ENCODE measurements at places on chromosomes 12 and 14.

GRCh38 chr12:9813821-9814798 lies 13.2 kb upstream of the KLRF1 start:
- DNase-seq = peak; percentile 93

- no peak for DNase-seq
These were observed 11.4 kb downstream of the RIOX1 start for GRCh38 chr14:73502017-73502619.

DNA sequence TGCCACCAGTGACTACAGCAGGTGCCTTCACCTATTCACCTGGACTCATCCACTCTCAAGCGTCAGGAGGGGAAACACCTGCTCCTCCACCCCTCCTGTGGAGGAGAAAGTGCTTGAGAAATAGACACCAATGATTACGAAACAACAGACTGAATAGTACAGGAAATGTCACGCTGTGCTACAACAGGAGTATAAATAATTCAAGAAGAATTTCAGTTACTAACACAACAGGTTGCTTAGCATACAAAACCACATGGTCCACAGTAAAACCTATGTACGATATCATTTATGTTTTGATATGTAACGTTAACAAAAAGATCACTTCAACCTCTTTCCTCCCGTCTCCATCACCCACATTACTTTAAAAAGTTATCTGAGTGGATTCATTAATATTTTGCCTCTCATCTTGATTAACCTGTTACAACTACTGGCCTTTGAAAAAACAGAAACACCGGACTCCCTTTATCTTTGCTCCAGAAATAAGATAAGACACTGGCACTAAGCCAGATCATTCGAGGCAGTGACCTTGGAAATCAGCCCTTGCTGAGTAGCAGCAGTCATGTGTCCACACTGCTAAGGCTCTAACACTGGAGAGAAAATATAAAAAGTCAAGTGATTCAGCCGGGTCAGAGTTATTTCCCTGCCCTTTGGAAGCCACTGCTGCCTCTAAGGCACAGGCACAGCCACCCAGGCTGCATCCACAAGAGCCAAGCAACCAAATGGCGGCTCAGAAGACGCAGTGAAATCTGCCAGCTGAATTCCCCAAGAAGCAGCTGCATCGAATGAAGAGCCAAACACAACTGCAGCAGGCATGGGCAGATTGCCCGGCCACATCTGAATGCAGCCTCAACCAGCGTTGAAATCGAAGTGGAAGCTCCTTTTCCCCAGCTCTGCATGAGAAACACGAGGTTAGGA lies 40.9 kb downstream of the NT5DC3 start:
- DNase-seq = no peak

GRCh38 chr12:121934309-121934664 lies 15.9 kb downstream of the CFAP251 start:
- no peak for DNase-seq

GRCh38 chr14:51006781-51007211 lies 62.5 kb upstream of the PYGL start:
- no peak for DNase-seq

- no peak for DNase-seq
These were observed 94.3 kb downstream of the OTX2 start for GRCh38 chr14:56715938-56716337.

GRCh38 chr12:6165395-6165794 lies 34.8 kb upstream of the CD9 start:
- no peak for DNase-seq

DNA sequence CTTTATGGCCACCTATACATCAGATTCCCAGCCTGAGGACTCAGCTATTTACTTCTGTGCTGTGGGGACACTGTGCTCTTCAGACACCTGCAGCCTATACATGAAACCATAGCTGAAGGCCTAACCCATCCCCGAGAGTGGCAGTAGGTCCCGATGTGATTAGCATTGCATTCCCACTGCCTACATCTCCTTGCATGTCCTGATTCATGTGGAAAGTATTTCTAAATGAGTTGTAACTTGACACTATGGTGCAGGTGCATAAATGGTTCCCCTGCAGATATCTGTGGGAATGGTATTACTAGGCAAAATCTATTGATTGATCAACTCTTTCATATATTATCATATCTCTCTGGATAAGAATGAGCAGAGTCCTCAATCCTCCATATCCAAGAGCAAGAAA lies 433.5 kb downstream of the DAD1 start:
- DNase-seq = no peak

DNA sequence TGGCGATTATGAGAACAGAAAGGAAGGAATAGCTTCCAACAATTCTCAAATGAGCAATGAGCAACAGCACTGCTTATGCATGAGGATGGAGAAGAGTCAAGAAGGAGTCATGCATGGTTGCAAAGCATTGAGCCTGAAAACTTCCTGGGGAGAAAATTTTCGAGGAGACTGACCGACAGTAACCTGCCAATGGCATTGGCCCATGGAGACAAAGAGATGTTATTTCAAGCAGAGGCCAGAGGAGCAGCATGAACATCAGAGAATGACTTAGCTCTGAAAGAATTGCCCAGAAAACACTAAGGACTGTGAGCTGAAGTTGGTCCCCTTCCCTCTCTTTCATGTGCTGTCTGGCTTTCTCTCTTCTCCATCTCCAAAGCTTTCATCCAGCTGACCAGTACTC lies 343.4 kb downstream of the ADAMTS20 start:
- DNase-seq = no peak

GRCh38 chr12:124655048-124655697 lies 87.8 kb upstream of the NCOR2 start:
- DNase-seq = no peak

DNA sequence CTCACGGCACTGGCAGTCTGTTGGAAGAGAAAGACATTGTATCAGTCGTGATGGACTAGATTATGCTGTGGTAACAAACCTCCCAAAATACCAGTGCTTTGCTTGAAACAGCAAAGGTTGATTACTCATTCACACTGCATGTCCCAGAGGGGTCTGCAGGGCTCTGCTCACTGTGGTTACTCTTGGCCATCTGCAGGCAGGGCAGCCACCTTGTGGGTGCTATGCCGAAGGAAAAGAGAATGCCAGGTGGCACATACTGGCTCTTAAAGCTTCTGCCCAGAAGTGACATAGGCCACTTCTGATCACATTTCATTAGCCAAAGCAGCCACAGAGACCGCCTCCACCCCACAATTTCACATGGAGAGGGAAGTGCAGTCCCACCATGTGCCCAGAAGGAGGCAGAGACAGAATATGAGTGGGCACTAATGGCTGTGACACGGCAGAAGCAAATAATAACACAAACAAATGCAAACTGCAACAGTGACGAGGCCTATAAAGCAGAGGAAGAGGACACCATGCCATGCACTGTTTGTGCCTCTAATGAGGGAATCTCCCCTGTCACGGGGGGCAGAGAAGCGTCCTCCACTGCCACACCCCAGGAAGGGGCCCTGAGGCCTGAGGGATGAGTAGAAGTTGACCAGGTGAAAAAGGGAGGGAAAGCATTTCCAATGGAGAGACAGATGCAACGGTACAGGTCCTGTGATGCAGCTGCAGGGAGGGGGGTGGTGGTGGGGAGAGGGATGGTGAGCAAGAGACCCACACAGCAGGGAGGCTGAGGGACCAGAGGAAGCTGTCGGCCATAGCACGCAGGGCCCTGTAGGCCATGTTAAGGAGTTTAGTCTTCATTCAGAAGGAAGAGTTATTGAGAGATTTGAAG lies 51.7 kb upstream of the KICS2 start:
- DNase-seq = peak; percentile 11

GRCh38 chr14:24818058-24818822 lies 184.2 kb upstream of the GZMB start:
- no peak for DNase-seq

- DNase-seq = no peak
These were observed 5.2 kb downstream of the KRT4 start for GRCh38 chr12:52808573-52809160.

DNA sequence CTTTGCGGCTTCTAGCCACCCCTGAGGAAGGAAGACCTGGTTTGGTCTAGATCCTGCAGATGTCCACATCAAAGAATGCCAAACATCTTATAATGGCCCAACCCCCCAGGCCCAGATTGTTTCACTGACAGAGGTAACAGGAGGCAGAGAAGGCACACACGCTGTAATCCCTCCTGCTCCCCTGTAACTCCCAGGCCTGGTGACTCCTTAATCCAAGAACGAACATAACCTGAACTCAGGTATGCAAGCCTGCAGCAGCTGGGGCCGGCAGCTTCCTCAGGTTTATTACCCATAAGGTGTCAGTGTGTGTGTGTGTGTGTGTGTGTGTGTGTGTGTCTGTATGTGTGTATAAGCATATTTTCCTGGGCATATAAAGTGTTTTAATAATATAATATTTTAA lies 52.7 kb downstream of the ERH start:
- no peak for DNase-seq

DNA sequence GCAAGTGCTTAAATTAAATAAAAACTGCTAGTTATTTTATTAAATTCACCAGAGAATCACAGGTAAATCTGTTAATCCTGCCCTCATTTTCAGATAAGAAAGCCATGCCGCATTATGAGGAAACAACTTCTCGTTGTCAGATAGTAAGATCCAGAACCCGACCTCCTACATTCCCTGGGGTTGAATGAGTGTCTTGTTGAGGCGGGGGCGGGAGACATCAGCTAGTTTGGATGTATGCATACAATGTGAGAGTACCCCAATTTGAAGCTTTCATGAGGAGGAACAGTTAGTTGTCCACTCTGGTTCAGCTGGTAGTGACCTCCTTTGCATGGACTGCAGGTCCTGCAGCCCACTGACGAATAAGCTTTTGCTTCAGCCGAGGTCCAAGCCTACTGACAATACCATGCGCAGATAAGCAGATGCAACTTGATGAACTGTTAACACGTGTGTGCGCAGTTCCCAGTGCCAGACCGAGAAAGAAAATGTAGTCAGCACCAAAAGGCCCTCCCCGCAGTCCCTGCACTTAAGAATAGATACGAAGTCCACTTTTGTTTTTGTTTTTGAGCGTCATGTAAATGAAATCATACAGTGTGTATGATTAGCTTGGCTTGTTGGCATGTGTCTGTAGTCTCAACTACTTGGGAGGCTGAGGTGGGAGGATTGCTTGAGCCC lies 34.9 kb downstream of the EVL start:
- DNase-seq = no peak

DNA sequence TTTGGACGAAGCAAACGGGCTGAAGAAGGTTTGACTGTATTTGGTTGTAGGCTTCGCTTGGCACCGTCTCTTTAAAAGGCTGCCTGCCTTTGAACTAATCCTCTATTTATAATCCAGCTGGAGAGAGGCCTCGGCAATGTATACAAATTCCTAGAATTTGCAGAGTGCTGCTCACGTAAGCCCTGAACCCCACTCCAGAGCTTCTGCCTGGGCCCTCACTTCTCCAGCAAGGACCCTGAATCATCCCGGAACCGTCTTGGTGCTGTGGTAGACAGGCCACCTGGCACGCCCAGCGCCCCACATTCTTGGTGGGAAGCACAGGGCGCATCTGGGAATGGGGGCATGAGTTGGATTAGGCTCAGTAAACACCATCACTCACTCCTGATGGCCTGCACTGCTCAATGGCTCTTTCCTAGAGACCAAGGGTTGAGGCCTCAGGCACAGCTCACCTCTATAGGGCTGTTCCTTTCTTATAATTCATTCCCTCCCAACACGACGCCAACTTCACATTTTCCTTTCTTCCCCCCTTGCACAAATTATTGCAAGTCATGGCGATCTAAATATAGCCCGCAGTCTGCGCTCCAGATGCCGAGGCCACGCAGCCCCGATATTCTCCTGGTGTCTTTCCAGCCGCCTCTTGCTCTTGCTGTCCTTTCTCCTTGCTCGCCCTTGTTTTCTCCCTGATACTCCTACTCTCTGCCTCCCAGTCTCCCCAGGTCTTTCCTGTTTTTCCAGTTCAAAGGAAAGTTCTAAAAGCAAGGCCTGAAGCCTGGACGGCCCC lies 141.0 kb downstream of the ZFP36L1 start:
- DNase-seq = no peak

DNA sequence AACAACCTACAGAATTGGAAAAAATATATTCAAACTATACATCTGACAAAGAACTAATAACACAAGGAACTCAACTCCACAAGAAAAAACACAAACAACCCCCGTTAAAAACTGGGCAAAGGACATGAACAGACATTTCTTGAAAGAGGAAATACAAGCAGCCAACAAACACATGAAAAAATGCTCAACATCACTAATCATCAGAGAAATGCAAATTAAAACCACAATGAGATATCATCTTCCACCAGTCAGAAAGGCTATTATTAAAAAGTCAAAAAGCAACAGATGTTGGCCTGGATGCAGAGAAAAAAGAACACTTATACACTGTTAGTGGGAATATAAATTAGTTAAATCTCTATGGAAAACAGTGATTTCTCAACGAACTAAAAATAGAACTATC lies 82.6 kb upstream of the CCDC91 start:
- no peak for DNase-seq

DNA sequence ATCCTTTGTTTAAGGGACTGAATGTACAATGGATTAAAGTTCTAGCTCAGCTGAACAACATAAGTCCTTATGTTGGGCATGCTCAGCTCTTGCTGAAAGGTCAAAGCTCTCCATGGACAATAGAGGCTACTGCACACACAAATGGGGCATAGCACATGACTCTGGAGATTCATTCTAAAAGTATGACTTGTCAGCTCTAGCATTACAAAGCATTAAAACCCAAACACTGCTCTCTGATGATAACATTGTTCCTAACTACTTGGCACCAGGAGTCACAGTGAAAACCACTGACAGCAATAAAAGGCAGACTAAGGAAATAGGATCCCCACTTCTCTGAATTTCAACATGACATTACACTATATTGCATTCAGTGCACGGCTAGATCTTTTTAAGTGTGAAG lies 21.9 kb upstream of the FSCB start:
- DNase-seq = no peak

DNA sequence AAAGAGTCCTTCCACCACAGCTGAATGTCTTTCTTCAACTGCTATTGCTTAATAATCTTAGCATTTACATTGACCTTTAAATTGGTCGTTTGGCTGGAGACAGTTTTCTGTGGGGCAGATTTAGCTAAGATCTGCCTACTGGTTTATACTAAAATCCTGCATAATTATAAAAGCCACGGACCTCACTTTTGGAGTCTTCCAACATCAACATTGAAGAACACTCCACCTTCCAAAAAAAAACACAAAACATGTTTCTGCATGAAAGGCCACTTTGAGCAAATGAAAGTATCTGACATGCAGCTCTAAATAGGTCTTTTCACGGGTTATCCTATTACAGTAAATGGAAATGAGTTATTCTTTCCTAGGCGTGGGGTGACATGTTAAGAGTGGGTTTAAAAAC lies 57.0 kb upstream of the KRR1 start:
- DNase-seq = no peak

GRCh38 chr14:36339816-36340215 lies 19.4 kb upstream of the MBIP start:
- peak; percentile 31 for DNase-seq

DNA sequence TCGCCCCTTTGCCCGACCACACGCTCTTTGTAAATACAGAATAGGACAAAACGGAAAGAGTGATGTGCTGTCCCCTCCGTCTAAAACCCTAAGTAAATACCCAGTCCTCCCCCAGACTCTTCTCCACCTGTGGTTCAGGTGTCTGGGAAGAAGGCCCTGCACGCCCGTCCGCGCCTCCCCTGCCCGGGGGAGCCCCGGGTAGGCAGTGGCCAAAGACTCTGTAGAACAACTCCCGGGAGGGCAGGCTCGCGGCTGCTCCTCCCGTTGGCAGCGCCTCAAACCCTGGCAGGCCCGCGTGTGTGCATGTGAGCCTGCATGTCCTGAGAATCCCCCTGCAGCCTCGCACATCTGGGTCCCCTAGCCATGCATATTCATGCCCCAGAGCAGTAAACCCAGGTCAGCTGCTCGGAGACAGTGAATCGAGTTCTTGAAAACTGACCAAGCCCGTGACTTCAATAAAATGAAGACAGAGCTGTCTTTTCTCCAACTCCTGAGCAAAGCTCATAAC lies 165.8 kb downstream of the MON2 start:
- DNase-seq = no peak
